ENCODE measurements at places on chromosomes 2 and 18. TPM values are rescaled to one million over a fixed set of nuclear protein-coding genes. Genes with fewer than 3 reads are reported as not detected.

- no peak for DNase-seq
Measured at GRCh38 chr2:39851651-39852110, 72.6 kb upstream of the THUMPD2 start.

GRCh38 chr2:14401873-14402272 is 230.6 kb upstream of the LRATD1 start:
- DNase-seq: no peak

IL1RN gene
- total RNA-seq: 0.77 TPM

- no peak for DNase-seq
Measured at GRCh38 chr2:60621688-60622429, 68.4 kb upstream of the BCL11A start.

DNA sequence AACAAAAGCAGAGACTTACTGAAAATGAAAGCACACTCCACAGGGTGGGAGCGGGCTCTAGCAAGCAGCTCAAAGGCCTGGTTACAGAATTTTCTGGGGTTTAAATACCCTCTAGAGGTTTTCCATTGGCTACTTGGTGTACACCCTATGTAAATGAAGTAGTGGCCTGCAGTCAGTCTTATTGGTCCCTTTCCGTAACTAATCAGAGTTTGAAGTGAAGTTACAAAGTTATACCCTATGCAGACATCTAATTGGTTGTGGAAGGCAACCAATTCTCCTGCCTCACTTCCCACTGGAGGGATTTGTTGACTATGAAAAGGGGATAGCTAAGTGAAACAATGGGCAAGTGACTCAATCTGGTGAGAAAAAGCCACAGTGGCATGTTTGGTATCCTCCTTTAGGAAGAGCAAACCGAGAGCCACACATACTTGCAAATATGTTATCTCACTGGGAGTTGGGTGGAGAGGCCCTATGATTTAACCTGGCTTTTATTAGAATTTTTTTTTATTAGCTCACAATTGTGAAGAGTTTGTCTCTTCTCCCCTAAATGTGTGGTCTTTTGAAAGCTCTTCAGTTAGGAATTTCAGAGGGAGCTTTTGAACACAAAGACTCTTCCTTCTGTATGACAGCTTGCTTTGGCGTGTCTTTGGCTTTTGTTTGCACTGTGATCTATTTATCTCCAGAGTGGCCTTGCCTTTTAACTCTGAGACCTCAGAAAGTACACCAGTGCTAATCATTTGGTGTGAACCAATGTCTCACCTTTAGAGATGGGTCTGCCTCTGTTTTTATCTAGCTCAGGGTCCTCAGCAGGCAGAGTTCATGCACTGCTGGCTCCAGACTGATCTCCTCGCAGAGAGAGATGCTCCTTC is 69.6 kb downstream of the MAP4K4 start:
- DNase-seq: no peak

TUBA4B gene
- not detected for total RNA-seq

GRCh38 chr2:8680822-8681760 is 765 bp upstream of the ID2 start:
- peak; percentile 92 for DNase-seq

GRCh38 chr2:226797289-226797988 is 2.2 kb downstream of the IRS1 start:
- DNase-seq: no peak

GRCh38 chr18:61972389-61973264 is 79.8 kb upstream of the RNF152 start:
- DNase-seq: no peak
